Activated T-cell treated with anti-CD3 and anti-CD28 coated beads, Interleukin-2, amount 50 U/mL, for 72 hours (primary cell): ENCODE measurements at places on chromosomes 7 and 10. TPM values are rescaled to one million over a fixed set of nuclear protein-coding genes. Genes with fewer than 3 reads are reported as not detected.

DYNC1I1 gene
- not detected for total RNA-seq

GGCT gene
- total RNA-seq = 84.4 TPM

NPTX2 gene
- not detected for total RNA-seq

WDR86 gene
- total RNA-seq = 1.0 TPM

CYP3A7 gene
- total RNA-seq = not detected

SORCS1 gene
- total RNA-seq = not detected

SMKR1 gene
- total RNA-seq = 4.3 TPM

AVPI1 gene
- 1.8 TPM for total RNA-seq

POLD2 gene
- total RNA-seq = 138 TPM

TOMM7 gene
- 244 TPM for total RNA-seq

UBN2 gene
- 18.8 TPM for total RNA-seq

LIPF gene
- not detected for total RNA-seq

PRF1 gene
- 102 TPM for total RNA-seq

CALCR gene
- not detected for total RNA-seq

MCM10 gene
- total RNA-seq = 30.6 TPM

ASB10 gene
- total RNA-seq = not detected

ARHGAP21 gene
- total RNA-seq = 22.6 TPM

ZNF479 gene
- not detected for total RNA-seq

GIMAP6 gene
- 41.6 TPM for total RNA-seq

SPAM1 gene
- not detected for total RNA-seq

C10orf105 gene
- 0.43 TPM for total RNA-seq

FBXL13 gene
- 1.1 TPM for total RNA-seq

IRF5 gene
- 23.1 TPM for total RNA-seq

EPO gene
- total RNA-seq = not detected

MUC3A gene
- total RNA-seq = not detected

SEMA3D gene
- not detected for total RNA-seq

VWDE gene
- total RNA-seq = 2.7 TPM

WIPF3 gene
- total RNA-seq = not detected
